ENCODE measurements at places on chromosomes 2 and 18.
A peak's percentile ranks its signal among the peaks of the same experiment; 100 is the strongest.

- DNase-seq, result no peak
Observed at GRCh38 chr2:191931329-191931728, 84.4 kb upstream of the CAVIN2 start.

DNA sequence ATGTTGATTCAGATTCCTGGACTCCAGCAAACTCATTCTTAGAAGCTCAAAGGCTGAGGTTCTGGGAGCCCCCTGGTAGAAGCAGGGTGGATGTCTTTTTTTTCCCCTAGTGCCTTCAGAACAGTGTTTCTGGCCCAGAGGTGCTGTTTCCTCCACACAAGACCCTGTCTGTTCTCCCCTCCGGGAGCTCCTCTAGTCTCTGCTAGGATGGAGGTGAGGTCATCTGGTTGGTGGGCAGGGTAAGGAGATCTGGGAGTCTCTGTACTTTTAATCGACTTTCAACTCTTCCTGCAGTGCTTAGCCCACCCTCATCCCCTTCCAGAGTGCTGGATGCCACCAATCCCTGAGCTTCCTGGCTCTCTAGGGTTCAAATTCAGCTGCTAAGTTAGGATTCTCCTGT, 192.0 kb downstream of the SH3BP4 start:
- DNase-seq, result no peak

GRCh38 chr2:179478771-179479170, 214.1 kb upstream of the SESTD1 start:
- DNase-seq, result no peak

DNA sequence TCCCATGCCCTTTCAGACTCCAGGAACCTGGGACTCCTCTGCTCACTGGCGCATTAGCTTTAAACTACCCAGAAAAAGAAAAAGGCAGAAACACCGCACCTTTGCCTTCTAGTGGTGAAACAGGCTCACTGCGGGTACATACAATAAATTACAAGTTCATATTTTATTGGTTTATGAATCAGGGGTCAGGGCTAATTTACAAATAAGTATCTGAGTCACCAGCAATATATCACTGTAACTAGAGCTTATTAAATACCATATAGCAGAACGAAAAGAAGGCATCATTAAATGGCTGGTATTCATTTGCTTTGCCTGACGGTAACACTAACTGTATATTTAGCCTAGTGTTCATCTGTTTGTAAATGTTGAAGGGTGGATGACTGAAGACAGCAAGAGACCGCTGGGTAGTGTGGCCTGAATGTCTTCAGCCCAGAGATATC, 26.9 kb upstream of the DTNB start:
- peak; percentile 37 for DNase-seq

GRCh38 chr2:98663511-98664090, 55.2 kb downstream of the UNC50 start:
- DNase-seq, result no peak

DNA sequence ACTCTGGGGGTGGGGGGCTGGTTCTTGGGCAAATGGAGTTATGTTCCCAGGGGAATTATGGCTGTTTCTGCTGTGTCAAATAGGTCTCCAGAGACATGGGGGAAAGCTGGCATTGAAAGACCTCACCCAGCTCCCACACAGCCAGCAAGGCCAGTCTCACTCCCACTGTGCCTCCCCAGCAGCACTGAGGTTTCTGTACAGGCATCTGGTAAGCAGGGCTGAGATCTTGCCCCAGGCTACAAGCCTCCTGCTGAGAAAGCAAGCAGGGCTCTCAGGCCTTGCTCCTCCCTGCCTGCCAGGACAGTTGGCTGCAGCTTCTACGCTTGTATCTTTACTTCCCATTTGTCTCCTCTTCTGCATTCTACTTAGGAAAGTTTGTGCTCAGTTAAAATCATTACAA, 50.5 kb upstream of the FHOD3 start:
- DNase-seq, result peak; percentile 3

- no peak for DNase-seq
Observed at GRCh38 chr2:148567716-148568115, 76.8 kb upstream of the EPC2 start.

DNA sequence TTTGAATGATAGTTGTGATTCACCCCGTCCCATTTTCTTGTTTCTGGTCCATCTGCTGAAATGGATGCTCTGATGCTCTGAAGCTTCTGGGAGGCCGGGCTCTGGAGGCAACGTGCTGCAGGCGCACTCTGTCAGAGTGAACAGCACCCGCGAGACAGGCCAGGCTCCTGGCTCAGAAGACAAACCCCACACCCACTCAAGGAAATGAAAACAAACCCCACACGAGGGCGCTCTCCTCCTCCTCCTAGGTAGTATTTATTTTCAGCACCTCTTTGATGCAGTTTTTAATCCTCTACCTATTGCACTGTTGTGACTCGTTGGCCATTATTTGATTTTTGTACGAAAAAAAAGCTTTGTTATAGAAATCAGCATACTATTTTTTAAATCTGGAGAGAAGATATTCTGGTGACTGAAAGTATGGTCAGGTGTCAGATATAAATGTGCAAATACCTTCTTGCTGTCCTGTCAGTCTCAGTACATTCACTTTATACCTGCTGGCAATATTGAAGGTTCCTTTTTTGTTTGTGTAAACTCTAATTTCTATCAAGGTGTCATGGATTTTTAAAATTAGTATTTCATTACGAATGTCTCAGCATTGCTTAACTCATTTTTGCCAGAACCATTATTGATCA, 10.3 kb upstream of the CHST10 start:
- DNase-seq, result peak; percentile 24

- DNase-seq, result no peak
Observed at GRCh38 chr2:10392951-10393639, 55.0 kb downstream of the ODC1 start.

- DNase-seq, result no peak
Observed at GRCh38 chr2:152051436-152051835, 47.4 kb downstream of the CACNB4 start.

GRCh38 chr2:114450639-114451038, 8.2 kb downstream of the DPP10 start:
- no peak for DNase-seq

Measured in fibroblast of skin of back (primary cell).